ENCODE measurements at places on chromosomes 16 and 17.

DNA sequence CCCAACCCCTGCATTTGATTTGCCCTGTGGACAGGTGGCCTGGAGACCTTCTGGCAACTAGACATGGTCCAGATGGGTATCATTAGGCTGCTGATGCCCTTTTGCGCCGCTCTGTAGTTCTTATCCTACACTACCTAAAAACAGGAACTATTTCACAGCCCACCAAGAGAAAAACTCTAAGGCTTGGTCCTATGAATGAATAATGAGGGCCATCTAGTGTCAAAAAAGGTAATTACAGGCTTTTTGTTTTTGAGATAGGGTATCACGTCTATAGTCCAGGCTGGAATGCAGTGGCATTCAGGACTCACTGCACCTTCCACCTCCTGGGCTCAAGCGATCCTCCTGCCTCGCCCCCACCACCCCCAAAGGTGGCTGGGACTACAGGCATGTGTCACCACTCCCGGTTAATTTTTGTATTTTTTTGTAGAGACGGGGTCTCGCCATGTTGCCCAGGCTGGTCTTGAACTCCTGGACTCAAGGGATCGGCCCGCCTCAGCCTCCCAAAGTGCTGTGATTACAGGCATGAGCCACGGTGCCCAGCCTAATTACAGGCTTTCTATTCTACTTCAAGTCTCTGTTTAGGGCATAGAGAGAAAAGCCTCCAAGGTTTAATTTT, 20.9 kb downstream of the COIL start:
- peak; percentile 33 for DNase-seq

GRCh38 chr17:27974531-27975145, 67.8 kb upstream of the NLK start:
- DNase-seq, result no peak

- no peak for DNase-seq
Measured at GRCh38 chr17:16997514-16998429, 25.9 kb upstream of the TNFRSF13B start.

DNA sequence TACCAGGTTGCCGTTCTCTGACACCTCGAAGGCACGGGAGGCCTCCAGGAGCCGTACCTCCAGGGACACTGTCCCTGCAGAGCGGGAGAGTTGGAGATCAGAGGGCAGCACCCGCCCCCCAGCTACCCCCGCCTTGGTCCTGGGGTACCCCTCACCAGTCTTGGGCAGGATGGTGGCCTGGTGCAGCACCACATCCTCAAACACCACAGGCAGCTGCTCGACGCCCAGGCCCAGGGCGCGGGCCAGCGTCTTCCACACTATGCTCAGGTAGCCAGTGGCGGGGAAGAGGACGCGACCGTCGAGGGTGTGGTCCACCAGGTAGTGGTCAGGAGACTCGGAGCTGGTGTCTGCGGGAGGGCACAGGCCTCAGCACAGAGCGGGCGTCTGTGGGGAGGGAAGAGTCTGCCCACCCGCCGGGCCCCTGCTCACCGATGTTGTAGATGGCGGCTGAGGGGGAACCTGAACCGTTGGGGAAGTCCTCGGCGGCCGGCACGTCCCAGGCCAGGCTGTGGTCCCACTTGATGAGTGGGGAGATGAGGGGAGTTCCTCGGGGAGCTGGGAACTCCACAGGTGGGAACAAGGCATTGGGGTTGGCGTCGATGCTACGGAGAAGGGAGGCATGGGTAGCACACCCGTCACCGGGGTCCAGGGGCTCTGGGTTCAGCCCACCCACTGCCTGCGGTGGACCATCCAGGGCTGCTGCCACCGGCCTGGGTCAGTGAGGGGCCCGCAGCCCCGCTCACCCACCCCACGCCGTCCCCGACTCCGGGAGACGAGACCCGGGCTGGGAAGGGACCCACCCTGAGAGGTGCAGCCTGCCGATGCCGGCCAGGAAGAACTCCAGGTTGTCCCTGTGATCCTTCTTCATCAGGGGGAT, 9.8 kb downstream of the FASN start:
- DNase-seq, result no peak

DNA sequence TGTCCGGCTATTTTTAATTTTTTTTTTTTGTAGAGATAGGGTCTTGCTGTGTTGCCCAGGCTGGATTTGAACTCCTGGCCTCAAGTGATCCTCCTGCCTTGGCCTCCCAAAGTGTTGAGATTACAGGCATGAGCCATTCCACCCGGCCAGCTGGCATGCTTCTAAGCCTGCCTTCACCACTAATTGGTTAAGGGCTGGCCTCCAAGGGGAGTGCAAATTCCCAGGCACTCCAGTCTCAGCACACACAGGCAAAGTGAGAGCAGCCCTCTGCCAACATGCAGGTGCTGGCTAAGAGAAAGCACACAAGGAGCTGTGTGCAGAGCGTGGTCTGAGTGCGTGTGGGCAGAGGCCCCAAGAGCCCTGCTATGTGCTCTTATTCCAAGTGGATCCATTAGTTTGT, 149.8 kb upstream of the HS3ST2 start:
- no peak for DNase-seq

GRCh38 chr17:70288540-70289290, 119.4 kb downstream of the KCNJ2 start:
- peak; percentile 35 for DNase-seq

- no peak for DNase-seq
Measured at GRCh38 chr16:85313526-85314301, 201.4 kb upstream of the CIBAR2 start.

DNA sequence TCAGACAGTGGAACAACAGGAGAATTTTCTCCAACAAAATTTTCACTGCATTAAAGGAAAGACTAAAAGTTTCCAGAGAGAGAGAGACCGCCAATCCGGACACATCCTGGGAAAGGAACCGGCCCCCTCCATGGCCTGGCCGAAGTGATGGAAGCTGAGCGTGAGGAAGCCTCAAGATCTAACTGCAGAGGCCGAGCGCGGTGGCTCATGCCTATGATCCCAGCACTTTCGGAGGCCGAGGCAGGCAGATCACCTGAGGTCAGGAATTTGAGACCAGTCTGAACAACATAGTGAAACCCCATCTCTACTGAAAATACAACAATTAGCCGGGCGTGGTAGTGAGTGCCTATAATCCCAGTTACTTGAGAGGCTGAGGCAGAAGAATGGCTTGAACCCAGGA, 3.9 kb downstream of the CTRB2 start:
- no peak for DNase-seq

GRCh38 chr17:1518410-1518809, 2.0 kb upstream of the INPP5K start:
- no peak for DNase-seq

GRCh38 chr17:7922269-7922844, 6.3 kb upstream of the RNF227 start:
- no peak for DNase-seq

DNA sequence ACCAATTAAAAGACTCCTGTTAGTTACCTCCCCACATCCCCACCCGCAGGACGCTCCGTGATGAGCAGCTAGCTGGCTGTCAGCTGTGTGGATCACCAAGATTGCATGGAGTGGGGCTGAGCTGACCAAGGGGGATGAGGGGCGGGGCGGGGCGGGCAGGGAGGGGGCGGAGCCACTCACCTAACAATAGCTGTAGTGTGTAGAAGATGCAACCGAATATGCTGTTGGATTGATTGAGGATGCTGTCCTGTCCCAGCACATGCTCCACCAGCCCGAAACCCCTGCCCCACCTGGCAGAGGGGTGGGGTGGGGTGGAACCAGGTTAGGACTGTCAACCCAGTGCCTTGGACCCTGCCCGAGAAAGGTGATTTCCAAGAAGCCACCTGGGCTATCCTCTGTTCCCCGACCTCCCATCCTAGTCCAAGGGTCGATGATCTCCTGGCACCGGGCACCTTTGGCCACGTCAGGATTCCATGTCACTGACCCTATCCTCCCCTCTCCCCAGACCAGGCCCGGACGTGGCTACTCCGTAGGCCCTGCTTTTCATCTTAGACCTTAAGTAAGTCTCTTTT, 1.4 kb downstream of the VKORC1 start:
- no peak for DNase-seq

GRCh38 chr16:84498859-84499620, 5.4 kb downstream of the MEAK7 start:
- no peak for DNase-seq

- no peak for DNase-seq
Measured at GRCh38 chr17:35717475-35717874, 14.0 kb upstream of the RASL10B start.

DNA sequence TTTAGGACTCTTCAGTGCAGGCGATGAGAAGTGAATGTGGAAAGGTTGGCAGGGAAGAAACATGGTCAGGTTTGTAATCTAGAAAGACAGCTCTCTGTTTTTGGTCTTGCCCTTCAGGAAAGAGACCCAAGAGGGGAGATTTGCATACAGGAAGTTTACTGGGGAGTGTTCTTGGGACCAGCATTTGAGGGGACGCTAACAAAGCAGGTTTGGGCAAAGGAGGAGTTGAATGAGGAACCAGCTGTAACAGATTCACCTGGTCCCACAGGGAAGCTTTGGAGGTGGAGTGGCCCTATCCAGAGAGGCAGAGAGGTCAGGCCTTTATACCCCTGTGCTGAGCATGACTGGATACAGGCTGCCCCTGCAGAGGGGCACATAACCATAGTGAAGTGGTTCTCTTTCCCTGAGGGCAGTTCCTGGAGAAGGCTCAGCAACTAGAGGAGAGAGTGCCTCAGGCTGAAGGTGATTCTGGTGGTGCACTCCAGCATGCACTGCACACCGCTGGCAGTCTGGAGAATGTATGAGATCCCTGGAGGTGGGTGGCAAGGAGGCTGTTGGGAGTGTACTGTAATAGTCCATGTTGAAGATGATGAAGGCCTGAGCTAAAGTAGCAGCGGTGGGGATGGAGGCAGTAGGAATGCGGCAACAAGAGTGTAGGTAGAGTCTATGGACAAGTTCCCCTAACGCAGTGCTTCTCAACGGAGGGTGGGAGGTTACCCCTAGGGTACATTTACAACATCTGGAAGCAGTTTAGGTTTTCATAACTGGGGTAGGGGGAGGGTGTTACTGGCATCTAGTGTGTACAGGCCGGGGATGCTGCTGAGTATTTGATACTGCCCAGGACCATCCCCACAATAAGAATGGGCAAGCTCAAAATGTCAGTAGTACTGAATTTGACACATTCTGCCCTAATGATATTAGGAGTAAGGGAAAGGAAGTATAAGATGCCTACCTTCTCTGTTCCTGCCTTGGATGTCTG, 37.2 kb downstream of the MAP2K6 start:
- DNase-seq, result no peak

- no peak for DNase-seq
Measured at GRCh38 chr17:78226055-78226758, 5.2 kb upstream of the TMEM235 start.

- no peak for DNase-seq
Measured at GRCh38 chr16:17138801-17139200, 332.0 kb downstream of the XYLT1 start.

- DNase-seq, result no peak
Measured at GRCh38 chr16:85072076-85072860, 40.0 kb downstream of the CIBAR2 start.

DNA sequence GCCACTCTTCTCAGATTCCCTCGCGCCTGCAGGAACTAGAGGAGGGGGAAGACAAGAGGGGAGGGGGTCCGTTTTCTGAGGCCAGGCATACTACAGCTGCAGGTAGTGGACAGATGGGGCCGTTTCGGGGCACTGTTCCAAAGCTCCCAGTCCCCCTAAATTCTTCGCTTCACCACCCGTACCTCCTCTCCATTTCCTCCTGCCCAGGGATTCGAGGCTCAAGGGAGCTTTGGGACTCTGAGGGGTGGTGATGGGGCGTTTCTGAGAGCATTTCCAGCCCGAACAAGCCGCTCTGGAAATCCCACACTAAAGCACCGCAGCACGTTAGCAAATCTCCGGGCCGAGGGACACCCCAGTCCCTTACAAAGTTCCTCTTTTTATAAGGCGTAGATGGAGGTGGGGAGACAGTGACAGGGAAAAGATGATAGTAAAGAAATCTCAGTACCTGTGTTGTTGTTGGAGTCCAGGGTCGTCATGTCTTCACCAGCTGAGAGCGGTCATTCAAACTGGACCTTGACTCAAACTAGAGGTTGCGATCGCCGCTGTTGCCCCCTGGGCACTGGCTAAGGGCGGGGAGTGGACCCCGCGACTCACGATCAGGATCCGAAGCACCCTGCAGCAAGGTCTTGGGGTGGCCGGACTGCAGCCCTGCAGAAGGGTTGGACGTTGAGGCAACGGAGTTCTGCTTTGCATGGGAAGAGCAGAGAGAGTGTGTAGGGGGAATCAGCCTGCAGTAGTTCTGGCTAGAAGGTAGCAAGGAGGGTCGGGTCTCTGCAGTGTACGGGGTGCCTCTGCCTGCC, 570 bp downstream of the NR1D1 start:
- no peak for DNase-seq

GRCh38 chr17:56431736-56432135, 161.8 kb upstream of the NOG start:
- DNase-seq, result no peak

GRCh38 chr17:68035131-68035522, 408 bp upstream of the KPNA2 start:
- peak; percentile 97 for DNase-seq

DNA sequence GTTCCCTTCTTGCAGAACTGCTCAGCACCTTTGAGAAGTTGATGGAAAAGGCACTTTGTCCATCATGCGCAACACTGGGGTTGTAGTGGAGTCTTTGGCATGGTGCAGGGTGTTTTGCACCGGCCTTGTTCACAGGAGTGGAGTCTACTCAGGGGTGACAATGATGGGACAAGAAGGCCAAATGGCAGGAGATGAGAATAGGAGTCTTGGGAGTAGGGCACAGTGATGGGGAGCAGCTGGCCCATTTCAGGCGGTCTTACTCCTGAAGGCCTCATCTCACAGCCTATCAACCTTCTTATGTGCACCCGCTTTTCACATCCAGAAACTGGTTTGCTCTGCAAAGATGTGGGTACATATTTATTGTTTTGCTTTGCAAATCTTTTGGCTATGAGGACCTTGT, 13.4 kb upstream of the KCNG4 start:
- no peak for DNase-seq

DNA sequence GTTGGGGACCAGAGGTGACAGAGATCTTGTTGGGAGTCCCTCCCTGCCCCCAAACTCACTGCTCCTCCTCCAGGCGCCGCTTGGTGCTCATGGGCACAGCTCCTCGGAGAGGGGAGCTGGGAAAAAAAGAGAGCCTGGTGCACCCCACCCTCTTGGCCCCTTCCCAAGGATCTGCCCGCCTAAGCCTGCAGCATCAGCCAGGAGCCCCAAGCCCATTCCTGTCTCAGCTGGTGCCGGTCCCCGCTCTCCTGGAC, 400 bp downstream of the HCFC1R1 start:
- no peak for DNase-seq

DNA sequence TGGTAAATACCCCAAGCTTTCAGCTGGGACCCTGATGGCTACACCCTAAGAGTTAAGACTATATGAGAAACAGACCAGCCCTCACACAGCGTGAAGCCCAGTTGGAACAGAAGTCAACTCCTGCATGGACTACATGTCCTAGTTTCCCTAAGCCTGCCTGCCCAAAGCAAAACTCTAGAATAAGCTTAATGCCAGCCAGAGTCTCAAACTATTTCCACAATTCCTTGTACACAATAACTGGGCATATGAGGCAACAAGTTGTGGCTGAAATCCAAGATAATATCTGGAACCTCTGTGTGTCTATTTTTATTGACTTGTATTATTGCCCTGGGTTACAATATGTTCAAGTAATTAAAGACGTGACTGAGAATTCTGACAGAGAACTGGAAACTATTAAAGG, 19.4 kb downstream of the MYH10 start:
- no peak for DNase-seq

GRCh38 chr17:80855948-80856862, 135.4 kb upstream of the CHMP6 start:
- no peak for DNase-seq
